ENCODE measurements at places on chromosomes 11 and 22. TPM values are rescaled to one million over a fixed set of nuclear protein-coding genes. Genes with fewer than 3 reads are reported as not detected.

Gene TTC36
- 3.8 TPM for polyA plus RNA-seq

Gene PSMA1
- polyA plus RNA-seq = 101 TPM

Gene RAB36
- polyA plus RNA-seq = 1.9 TPM

- no peak for DNase-seq
These were observed 71.8 kb downstream of the BTBD10 start for GRCh38 chr11:13391217-13391616.

DNA sequence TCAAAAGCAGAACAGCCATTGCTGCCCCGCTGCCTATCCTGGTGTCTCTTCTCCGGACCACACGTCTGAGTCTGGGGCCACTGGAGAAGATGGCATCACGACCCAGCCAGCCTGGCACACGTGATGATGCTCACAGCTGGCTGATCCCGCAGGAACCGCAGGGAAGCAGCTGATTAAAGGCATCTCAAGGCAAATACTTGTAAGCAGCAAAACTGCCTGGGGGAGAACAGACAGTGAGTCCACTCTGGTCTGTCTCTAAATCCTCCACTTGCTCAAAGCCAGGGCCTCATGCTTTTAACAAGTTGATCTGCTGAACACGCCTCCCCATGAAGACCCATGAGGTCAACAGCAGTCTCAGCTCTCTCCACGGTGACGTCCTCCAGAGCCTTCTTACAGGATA lies 108.6 kb downstream of the BRD1 start:
- no peak for DNase-seq

- DNase-seq = no peak
These were observed 3.4 kb downstream of the TIGD3 start for GRCh38 chr11:65357856-65358356.

- DNase-seq = no peak
These were observed 87.2 kb downstream of the RELT start for GRCh38 chr11:73463359-73463758.

DNA sequence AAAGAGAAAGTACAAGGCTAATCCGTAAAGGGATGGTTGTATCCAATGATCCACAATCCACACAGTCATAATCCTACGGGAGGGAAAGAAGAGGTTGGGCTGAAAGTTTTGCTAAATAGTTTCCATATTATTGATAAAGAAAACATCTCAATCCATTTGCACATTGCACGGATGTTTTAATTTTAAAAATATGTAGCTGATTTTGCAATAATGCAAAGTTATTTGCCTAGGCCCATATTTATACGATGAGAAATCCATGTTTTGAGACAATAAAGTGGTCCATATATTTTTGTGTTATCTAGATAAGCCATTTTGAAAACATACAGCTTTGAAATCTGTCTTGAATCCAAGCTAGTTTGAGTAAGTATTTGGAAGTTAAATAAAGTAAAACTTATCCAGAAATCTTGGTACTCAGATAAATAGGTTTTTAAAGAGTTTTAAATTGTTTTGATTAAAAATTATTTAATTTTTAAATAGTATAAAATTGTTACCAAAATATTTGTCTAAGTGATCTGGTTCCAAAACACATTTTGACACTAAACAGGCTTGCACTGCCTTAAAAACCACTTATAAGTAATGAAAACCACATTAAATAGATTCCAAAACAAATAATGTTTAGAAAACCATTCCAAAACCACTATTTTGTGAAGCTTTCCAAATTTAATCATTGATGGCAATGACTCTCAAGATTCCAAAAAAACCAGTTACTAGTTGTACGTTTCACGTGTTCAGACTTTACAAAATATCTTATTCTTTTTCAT lies 38.2 kb upstream of the PAMR1 start:
- no peak for DNase-seq

DNA sequence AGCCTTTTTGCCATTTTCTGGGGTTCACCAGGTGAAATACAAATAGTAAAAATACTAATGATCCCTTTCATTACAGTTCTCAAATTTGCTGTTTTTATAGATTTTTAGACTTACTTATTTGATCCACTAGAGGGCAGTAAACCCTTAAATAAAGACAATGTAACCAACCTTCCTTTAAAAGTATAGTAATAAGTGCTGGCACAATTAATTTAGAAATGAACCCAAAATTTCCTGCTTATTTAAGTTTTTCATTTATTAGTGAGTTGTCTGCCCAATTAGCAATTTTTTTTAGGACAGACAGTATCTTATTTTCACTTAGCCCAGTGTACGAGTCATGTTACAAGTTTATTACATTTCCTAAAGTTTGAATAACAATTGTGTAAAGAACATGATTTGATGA lies 4.7 kb downstream of the DDIAS start:
- no peak for DNase-seq

GRCh38 chr11:35073691-35074419 lies 65.1 kb upstream of the CD44 start:
- DNase-seq = no peak

GRCh38 chr11:75820645-75821044 lies 5.6 kb downstream of the UVRAG start:
- DNase-seq = no peak

DNA sequence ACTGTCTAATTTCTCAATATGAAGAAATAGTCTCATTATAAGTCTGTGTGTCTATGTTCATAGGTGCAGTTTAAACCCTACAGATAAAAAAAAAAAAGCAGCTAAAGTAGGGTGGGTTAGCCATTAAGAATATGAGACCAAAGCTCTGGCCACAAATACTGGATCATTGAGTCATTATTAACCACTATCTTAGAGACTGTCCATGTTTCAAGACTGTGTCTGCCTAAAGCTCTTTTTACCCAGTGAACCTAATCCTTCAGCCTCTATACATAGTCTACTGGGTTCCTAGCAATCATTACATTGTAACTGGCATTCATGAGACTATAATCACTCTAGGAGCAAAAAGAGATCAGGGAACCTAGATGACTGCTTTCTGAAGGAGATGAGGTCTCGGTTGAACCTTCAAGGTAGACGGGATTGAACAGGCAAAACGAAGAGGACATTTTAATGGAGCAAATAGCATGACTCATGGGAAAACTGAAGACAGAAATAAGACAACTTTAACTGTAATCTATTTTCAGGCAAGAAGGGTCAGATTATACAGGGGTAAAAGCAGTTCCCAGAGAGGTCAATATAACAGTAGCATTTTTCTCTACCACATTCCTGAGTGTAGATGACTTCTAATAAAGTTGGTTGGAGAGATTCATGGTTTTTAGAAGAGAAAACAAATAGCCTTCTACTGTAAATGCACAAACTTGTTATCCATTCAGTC lies 64.0 kb upstream of the FIBIN start:
- no peak for DNase-seq

All from hindlimb muscle (tissue), 1 donor.